Stimulated activated CD4-positive, alpha-beta T cell treated with anti-CD3 and anti-CD28 coated beads, Interleukin-1b, Interleukin-23, amount 100 ng/mL, for 4 hours (primary cell): ENCODE measurements at places on chromosomes 3 and 15.

GRCh38 chr3:132020058-132020457 lies 14.8 kb downstream of the CPNE4 start:
- DNase-seq, result no peak

DNA sequence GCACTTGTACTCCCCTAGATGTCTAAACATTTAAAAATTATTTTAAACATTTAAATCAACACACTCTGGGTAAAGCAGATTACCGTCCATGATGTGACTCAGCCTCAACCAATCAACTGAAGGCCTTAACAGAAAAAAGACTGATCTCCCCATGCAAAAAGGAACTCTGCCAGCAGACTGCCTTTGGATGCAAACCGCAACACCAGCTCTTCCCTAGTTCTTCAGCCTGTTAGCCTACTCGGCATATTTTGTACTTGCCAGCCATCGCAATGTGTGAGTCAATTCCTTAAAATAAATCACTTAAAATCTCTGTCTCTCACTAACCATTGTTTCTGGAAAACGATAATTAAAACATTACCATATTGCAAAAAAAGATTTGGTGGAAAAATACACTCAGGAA lies 375.9 kb downstream of the RSL24D1 start:
- no peak for DNase-seq

- DNase-seq, result no peak
These were observed 716 bp downstream of the CPEB1 start for GRCh38 chr15:82646250-82647044.

DNA sequence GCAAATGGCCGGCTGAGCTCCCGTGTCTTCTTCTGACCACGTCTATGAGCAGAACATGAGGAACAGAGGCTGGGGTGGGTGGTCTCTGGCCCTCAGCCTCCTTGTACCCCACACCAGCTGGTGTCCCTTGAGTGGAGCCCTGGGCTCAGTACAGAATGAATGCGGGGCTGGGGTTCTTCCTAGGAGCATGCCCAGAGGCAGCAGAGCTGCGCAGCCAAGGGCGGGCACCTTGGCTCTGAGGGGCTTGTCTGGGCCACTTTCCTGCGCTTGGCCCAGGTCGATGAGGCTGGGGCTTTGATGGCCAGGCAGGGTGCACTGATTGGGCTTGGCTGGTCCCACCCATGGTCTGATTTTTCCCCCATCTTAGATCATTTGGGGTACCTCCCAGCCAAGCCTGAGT lies 6.4 kb downstream of the SCN5A start:
- DNase-seq, result no peak

GRCh38 chr15:61315471-61315870 lies 86.4 kb upstream of the RORA start:
- no peak for DNase-seq

DNA sequence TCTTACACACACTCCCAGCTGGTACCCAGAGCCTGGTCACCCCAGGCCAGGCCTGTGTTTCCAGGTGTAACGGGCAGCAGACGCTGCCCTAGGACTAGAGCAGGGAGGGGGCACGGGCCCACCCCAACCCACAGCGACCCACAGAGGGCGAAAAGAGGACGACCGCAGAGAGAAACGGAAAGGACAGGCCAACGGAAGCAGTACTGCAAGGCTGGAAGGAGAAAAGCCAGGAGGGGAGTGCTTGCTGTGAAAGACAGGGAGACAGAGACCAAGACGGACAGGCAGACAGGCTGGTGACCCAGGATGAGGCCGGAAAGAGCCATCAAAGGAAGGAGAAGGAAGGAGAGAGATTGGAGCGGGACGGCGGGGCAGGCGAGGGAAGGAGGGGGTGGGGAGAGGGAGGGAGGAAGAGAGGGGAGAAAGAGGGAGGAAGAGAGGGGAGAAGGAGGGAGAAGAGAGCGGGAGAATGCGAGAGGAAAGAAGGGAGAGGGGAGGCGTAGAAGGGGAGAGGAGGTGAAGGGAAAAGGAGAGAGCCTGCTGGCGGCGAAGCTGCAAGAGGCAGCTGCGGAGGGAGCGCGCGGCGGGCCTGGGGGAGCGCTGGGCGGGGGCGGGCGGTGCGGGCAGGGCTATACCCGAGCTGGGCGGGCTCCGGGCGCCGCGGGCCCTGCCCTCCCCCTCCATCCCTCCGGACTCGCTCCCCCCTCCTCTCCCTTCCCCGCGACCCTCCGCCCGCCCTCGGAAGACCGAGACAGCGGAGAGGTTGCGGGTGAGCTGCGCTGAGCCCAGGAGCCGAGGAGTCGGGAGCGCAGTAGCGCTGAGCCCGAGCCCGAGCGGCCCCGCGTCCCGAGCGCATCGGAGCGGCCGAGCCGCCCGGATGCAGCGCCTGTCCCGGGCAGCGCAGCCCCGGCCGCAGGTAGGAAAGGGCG lies at the start of gene SLC6A1:
SLC6A1 (plus strand) TSS at position 732 of the 926 bp plus-strand sequence. CDS start 24,464 bp downstream, outside the sequence.
- DNase-seq, result no peak

DNA sequence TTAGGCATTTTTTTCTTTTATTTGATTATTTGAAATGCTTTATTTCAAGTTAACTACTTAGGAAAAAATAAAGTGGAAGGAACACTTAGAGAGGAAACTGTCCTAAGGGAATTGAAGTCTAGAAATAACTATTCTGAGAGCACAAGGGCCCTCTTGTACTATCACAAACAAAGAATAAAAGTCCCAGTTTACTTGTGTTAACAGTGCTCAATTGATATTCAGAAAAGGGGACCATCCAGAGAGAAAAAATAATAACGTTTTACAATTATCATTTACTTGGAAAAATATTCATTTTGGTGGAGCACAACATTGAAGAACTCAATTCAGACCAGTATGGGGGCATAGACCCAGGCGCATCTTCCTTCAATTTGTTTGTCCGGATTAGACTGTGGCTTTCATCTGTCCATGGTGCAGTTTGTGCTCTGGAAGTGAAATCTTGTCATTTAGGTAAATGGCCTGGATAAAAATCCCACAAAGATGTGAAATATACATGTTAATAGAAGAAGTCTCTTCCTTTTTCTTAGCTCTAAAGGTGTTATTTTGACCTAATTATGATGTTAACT lies 54.5 kb upstream of the SAMMSON start:
- no peak for DNase-seq

GRCh38 chr3:115930922-115931321 lies 307.6 kb downstream of the GAP43 start:
- DNase-seq, result no peak
